NCI-H345 (cell line): ENCODE measurements at places on chromosomes 1 and 21.
A peak's percentile ranks its signal among the peaks of the same experiment; 100 is the strongest.

GRCh38 chr1:171142416-171143385, 42.4 kb upstream of the FMO2 start:
- peak; percentile 47 for DNase-seq

DNA sequence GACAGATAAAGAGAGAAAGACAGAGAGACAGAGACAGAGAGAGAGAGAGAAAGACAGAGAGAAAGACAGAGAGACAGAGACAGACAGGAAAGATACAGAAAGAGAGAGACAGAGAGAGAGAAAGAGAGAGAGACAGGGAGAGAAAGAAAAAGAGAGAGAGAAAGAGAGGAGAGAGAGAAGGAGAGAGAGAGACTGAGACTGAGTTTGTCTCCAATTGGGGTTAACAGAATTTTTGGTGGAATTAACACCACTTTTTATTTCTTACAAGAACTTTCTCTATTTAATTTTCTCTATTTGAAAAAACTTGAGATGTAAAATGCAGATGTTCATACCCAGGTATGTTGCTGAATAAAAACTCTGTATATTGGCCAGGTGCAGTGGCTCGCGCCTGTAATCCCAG, 56.6 kb downstream of the FMN2 start:
- DNase-seq, result no peak

DNA sequence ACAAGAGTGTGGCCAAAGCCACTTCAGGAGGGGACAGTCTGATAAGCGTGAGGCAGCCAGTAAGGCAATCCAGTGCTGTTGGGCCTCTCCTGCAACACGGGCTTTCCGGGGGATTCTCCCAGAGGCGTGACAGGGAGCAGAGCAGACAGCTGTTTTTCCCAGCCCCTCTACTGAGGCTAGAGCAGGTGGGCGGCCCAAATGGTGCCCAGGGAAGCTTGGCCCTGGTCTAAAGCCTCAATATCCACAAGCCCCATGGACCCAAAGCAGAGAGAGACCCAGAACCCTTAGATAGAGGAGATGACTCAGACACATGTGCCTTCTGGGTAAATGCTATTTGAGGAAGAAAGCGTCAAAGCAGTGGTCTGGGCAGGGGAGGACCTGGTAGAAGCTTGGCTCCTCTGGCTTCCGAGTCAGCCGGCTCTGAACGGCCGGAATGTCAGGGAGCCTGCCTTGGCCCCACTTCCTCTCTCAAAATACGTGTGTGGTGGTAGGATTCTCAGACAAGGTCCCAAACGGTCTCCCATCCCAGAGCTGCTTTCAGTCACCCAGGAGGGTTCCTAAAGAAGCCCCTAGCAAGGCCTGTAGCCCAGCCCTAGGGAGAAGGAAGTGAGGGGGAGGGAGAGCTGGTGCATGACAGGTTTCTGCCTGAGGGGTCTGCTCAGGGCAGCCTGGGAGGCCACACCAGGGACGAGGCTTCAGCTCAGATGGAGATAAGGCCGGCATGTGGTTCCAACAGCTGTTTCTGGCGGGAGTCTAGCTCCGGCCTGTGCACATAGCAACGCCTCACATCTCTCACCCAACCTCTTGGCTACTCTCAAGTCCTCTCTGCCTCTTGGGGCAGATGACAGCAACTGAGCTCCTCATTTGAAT, 28.8 kb downstream of the PIK3C2B start:
- no peak for DNase-seq

- peak; percentile 5 for DNase-seq
Observed at GRCh38 chr1:230827081-230827681, 41.1 kb downstream of the C1orf198 start.
